H1 (cell line): ENCODE measurements at places on chromosomes 13 and 19.

DNA sequence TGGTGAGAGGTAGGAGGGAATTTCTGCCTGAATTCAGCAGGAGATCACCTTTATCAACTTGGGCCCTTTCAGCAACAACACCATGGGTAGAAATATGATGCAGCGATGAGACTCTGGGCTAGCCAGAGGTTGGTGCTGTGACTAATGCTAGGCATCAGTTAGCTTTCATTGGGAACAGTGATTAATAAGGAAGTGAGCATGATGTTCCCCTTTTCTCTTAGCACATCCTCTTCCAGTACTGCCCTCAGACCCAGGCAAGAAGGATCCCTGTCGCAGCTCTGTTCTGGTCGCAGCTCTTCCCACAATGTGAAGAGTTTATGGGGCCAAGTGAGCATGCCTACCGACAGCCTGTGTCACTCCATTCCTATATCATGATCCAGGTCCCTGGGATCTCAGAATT is 100.5 kb downstream of the FLT1 start:
- peaks cover 10% of the 10 kb centered on the region for H3K4me1 ChIP-seq
- DNase-seq, result no peak
- no peak overlapping the region for H3K4me3 ChIP-seq
- H3K27ac ChIP-seq, result 0 out of 2 replicates have a peak overlapping the region, but pooled peaks have one; percentile 12
- H3K36me3 ChIP-seq, result peaks cover 58% of the 10 kb centered on the region

DNA sequence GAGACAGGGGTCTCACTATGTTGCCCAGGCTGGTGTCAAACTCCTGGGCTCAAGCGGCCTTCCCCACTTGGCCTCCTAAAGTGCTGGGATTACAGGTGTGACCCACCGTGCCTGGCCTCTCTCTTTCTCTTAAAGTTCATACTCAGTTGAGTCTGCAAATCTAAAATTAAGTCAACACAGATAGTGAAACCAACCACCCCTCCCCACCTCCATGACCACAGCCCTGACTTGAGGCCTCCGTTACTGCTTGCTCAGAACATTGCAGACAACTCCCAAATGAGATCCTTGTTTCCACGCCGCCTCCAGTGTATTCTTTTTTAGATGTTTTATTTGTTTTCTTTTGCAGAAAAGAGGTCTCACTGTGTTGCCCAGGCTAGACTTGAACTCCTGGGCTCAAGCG is 94.4 kb downstream of the CACNA1A start:
- peaks cover 2% of the 10 kb centered on the region; the same call in 1 of the 2 replicates for H3K36me3 ChIP-seq
- no peaks in the 10 kb centered on the region for H3K4me1 ChIP-seq
- H3K27ac ChIP-seq, result no peak overlapping the region
- DNase-seq, result no peak
- H3K4me3 ChIP-seq, result no peak overlapping the region

DNA sequence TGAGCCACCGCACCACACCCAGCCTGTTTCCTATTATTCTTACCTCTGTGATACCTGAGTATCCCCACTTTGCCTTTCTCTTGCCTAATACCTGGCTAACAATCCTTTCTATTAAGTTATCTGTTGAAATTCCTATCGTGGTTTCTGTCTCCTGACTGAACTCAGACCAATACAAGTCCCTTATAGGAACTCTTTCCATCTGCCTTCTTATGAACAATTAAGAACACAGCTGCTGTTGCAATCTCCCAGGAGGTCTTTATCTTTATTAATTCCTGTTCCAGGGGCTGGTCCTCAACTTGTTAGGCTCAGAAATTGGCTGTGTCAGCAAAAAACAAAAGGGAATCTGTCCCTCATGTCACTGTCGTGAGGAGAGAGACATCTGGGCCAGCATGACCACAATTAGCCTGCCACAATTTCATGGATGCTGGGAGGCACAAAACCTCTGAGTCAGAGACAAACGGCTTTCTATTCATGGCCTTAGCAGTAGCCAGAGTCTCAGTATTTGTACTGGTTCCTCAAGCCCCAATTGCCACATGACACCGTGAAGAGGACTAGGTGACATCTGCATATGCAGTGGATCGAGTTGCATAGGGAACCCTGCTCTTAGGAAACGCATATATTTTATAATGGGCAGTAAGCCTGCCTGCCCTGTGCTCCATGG is 58.2 kb downstream of the NUFIP1 start:
- no peak for DNase-seq
- H3K27ac ChIP-seq, result no peak overlapping the region
- H3K4me3 ChIP-seq, result no peak overlapping the region
- H3K27me3 ChIP-seq, result no peaks in the 10 kb centered on the region
- H3K4me1 ChIP-seq, result no peaks in the 10 kb centered on the region; the same call in 1 of the 2 replicates

DNA sequence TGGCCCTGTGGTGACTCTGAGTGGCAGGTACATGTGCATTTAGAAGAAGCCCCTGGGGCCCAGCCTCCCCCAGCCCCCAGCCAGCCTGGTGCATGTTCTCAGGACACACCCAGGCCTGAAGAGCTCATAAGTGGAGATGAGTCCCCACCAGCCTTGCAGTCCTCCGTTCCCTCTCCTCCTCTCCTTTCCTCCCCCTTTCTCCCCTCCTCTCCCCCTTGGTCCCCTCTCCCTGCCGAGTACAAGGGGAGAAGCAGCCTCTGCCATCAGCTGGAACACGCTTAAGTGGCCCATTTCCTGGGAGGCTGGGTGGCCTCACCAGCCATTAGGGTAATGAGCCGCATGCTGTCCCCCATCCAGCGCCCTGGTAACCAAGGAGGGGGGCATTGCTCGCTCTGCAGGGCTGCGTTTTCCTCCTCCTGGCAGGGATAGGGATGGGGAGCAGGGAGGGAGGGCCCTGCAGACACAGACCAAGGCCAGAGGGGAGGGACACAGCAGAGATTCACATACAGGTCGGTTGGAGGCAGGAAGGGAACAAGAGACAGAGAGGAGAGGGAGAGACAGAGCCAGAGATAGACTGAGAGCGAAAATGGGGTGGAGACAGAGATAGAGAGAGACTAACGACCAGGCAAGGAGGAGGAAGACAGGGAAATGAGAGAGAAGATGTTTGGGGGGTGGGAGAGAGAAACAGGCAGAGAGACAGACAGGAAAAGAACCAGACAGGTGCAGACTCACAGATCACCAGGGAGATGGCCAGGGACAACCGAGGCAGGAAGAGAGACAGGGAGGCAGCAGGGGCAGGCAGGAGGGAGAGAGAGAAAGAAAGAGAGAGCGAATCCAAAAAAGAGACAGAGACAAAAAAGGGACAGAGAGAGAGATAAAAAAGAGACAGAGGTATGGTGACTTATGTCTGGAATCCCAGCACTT is 19.3 kb upstream of the DPP9 start:
- peaks cover 12% of the 10 kb centered on the region for H3K4me1 ChIP-seq
- H3K4me3 ChIP-seq, result no peak overlapping the region
- peak; percentile 69 for DNase-seq

DNA sequence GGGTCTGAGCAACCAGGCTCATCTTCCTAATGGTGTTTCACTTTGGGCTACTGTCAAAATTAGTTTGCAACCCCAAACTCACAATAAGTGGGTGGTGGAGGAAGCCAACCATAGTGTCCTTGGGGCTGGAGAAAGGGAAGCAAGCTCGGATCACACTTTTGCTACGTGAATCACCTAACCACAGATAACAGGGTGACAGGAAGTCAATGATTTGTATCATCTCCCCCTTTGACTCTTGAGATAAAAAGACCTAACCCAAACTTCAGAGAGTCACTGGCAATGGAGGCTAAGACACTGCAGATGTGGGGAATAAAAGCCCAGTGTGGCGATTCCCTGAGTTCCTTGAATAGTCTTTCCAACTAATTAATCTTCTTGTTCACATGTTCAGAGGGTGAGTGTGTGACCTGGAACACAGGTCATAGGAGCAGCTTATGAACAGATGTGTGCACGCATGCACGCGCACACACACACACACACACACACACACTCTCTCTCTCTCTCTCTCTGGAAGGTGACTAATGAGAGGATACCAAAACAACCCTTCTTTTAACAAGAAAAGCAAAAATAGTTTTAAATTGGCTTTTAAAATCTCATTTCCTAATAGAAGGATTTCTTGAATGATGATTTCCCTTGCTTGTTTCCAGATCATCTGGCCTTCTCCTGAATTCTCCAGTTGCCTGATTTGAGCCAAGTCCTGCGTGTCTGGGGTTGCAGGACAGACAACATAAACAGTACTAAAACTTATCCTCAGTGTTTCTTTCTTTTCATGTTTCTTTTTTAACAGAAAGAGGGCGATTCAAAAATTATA is 21.2 kb upstream of the DOCK9 start:
- peaks cover 3% of the 10 kb centered on the region; the same call in 1 of the 2 replicates for H3K4me1 ChIP-seq
- no peaks in the 10 kb centered on the region for H3K27me3 ChIP-seq
- H3K4me3 ChIP-seq, result no peak overlapping the region
- DNase-seq, result no peak

DNA sequence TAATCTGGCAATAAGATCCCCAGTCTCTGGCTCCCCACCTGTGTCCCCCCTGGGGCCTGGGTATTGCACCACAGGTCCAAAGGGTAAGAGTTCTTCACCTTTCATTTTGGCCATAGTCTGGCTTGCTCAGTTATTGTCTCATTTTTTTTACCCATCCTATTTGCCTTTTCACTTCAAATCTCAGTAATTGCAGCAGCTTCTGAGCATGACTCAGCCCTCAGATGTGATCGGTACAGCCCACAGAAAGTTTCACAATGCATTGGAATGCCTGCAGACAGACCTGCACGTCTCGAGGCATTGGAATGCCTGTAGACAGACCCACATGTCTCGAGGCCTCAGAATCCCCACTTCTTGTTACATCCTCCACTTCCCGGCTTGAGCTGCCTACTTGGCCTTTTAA is 173.6 kb downstream of the NUFIP1 start:
- no peaks in the 10 kb centered on the region for H3K36me3 ChIP-seq
- H3K4me3 ChIP-seq, result no peak overlapping the region
- no peak overlapping the region for H3K27ac ChIP-seq
- DNase-seq, result no peak
- H3K4me1 ChIP-seq, result peaks cover 16% of the 10 kb centered on the region

- peaks cover 4% of the 10 kb centered on the region; the same call in 1 of the 2 replicates for H3K4me1 ChIP-seq
- no peaks in the 10 kb centered on the region for H3K27me3 ChIP-seq
- DNase-seq, result no peak
- no peak overlapping the region for H3K27ac ChIP-seq
Observed at GRCh38 chr13:35826626-35827254, 304.4 kb downstream of the DCLK1 start.

DNA sequence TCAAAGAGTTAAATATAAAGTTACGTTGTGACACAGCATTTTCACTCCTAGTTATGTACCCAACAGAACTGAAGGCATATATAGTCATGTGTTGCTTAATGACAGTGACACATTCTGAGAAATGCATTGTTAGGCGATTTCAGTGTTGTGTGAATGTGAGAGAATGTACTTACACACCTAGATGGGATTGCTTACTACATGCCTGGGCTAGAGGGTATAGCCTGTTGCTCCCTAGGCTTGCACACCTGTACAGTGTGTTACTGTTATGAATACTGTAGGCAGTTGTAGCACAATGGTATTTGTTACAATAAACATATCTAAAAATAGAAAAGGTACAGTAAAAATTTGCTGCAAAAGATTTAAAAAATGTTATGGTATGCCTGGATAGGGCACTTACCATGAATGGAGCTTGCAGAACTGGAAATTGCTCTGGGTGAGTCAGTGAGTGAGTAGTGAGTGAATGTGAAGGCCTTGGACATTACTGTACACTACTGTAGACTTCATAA is 89.2 kb downstream of the DHRS12 start:
- H3K4me3 ChIP-seq, result no peak overlapping the region
- H3K4me1 ChIP-seq, result no peaks in the 10 kb centered on the region
- H3K36me3 ChIP-seq, result no peaks in the 10 kb centered on the region

- no peaks in the 10 kb centered on the region for H3K4me1 ChIP-seq
- no peak for DNase-seq
- H3K4me3 ChIP-seq, result no peak overlapping the region
- H3K36me3 ChIP-seq, result no peaks in the 10 kb centered on the region
- H3K27me3 ChIP-seq, result no peaks in the 10 kb centered on the region
Observed at GRCh38 chr19:30003866-30004265, 61.8 kb downstream of the URI1 start.
